ENCODE measurements at places on chromosomes 1 and 21. TPM values are rescaled to one million over a fixed set of nuclear protein-coding genes. Genes with fewer than 3 reads are reported as not detected.

Gene SAMSN1
- total RNA-seq, result not detected

Gene WNT3A
- total RNA-seq, result not detected

Gene LMX1A
- total RNA-seq, result not detected

Gene RGS7
- total RNA-seq, result 2.8 TPM

Gene GPR37L1
- under 0.01 TPM for total RNA-seq

All from smooth muscle cell of the coronary artery (primary cell).